ENCODE measurements at places on chromosomes 6 and 20. TPM values are rescaled to one million over a fixed set of nuclear protein-coding genes. Genes with fewer than 3 reads are reported as not detected.

Gene MRAP2
- not detected for total RNA-seq

Gene MCM9
- total RNA-seq: 8.6 TPM

Gene HTR1B
- total RNA-seq: 3.5 TPM

Gene ARFGEF3
- under 0.01 TPM for total RNA-seq

Gene SH3BGRL2
- 3.7 TPM for total RNA-seq

Gene GHRH
- not detected for total RNA-seq
